ENCODE measurements at places on chromosomes 5 and 9.

DNA sequence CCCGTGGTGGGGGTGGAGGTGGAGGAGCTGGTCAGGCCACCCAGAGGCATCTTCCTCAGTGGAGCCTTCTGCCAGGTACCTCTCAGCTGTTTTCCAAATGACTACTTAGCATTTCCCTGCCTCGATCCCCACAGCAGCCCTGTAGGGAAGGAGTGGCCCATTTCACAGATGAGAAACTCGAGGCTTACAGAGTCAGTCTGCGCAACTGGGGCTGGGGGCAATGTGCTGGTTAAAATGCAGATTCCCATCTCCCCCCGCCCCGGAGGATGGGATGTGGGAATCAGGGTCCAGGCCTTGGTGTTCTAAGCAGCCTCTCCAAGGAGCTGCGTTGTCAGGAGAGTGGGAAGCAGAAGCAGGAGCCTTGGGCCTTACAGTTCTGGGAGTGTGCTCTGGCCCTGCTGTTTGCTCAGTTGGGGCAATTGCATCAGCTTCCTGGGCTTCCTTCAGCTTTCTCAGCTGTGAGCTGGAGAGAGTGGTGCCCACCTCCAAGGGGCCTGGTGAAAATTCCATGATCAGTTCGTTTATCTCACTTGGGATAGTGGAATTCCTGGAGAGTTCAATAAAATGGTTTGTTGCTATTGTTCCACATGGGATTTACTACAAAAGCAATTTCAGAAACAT lies 19.4 kb downstream of the ERGIC1 start:
- peak; percentile 71 for DNase-seq

GRCh38 chr5:40877371-40877988 lies 31.8 kb upstream of the C7 start:
- no peak for DNase-seq

DNA sequence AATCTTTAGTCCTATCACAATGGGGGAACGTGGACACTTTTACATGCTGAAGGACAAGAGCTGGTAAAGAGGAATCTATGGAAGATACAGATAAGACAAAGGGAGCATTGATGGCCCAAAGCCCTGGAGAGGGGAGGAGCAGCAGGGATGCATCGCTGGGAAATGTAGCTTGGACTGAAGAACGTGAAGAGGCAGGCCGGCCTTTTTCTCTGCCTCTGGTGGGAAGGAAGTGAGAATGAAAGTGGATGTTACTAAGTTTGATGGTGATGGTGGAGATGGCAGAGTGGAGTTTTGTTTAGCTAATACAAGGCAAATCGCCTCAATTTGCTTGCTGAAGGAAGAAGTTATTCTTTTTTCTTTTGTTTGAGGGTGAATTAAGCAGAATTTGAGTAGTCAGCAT lies 124.6 kb upstream of the TAF11L2 start:
- DNase-seq, result no peak

GRCh38 chr5:127311349-127311748 lies 20.8 kb downstream of the MEGF10 start:
- DNase-seq, result no peak

GRCh38 chr5:174119468-174119881 lies 74.0 kb downstream of the NSG2 start:
- DNase-seq, result no peak

- no peak for DNase-seq
Observed at GRCh38 chr5:82352146-82352791, 74.1 kb upstream of the RPS23 start.

- DNase-seq, result no peak
Observed at GRCh38 chr5:52626312-52626711, 161.4 kb upstream of the ITGA1 start.

DNA sequence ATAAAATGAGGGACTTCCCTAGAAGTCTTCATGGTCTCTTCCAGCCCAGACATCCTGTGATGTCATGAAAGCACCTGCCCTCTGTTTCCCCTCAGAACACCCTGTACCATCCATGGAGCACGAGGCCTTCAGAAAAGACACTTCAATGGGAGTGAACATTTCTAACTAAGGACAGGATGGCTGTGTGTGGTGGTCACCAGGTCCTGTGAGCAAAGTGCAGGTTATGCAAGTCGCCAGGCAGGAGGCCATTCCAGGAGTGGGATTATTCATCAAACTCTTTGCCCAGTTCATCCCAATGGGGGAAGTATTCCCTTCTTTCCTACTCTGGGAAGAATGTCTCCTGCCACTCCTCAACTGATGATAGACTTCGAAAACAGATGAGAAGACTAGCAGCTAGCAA lies 80.5 kb downstream of the SLC1A3 start:
- DNase-seq, result no peak

DNA sequence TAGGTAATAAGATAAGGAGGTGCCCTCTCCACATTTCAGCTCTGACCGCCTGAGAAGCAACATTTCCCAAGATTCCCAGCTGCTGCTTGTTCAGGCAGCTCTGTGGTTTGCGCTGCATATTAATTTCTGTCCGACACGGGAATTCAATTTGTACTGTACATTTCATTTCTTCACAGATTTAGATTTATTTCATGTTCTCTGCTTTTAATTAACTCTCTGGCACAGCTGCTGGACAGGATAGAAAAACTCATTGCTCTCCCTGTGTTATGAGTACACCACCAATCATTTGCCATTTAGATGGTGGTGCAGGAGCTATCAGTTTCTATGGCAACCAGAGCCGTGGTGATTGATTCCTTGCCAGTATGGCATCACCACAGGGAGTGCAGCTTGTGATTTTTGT lies 558.5 kb downstream of the DMRTA1 start:
- no peak for DNase-seq

DNA sequence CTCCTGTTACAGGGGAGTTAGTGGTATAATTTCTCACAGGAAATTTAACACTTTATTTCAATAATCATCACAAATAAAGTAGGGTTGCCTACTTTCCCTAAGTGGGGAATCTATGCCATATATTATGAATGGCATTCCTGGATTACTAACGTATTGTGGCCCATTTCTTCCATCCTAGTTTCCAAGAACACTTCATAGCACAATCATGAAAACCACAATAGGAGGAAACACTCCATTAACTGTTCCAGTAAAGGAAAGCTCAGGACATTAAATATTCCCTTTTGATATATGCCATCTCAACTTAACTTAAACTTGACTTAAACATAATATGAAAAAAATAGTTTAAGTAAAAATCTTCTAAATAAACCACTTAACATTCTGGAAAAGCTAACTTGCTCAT lies 2.1 kb downstream of the CPLANE1 start:
- peak; percentile 6 for DNase-seq

DNA sequence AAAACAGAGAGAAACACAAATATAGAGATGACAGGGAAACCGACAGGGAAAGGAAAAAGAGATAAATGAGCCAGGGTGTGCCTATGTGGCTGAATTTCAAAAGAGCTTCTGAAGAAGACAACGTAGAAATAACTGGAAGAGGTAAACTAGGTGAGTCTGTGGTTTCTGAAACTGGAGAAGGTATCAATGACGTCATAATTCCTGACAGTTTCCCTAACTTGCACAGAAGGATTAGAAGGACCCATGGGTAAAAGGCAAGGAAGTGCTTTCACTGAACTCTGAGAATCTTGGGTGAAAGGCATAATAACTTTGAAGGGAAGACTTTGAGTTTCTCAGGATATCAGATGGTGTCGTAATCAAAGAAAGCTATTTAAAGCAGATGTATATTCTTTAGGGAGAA lies 790.8 kb upstream of the NUDT12 start:
- DNase-seq, result no peak

DNA sequence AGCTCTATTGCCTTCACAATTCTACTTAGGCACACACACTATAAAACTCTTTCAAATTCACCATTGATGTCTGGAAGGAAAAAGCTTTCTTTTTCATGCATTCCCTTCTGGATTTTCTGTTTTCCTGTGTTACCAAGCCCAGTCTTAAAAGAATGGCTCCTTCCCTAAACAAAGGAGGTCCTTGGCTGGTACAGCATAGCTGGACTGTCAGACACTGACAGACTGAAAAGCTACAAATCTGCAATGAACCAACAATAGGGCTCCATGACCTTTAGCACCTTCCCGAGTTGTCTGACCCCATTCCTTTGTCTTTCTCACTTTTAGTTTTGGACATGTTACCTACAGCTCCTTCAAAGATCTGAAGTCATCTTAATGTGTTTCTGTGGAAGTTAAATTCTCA lies 382.5 kb downstream of the TMEM161B start:
- DNase-seq, result no peak

DNA sequence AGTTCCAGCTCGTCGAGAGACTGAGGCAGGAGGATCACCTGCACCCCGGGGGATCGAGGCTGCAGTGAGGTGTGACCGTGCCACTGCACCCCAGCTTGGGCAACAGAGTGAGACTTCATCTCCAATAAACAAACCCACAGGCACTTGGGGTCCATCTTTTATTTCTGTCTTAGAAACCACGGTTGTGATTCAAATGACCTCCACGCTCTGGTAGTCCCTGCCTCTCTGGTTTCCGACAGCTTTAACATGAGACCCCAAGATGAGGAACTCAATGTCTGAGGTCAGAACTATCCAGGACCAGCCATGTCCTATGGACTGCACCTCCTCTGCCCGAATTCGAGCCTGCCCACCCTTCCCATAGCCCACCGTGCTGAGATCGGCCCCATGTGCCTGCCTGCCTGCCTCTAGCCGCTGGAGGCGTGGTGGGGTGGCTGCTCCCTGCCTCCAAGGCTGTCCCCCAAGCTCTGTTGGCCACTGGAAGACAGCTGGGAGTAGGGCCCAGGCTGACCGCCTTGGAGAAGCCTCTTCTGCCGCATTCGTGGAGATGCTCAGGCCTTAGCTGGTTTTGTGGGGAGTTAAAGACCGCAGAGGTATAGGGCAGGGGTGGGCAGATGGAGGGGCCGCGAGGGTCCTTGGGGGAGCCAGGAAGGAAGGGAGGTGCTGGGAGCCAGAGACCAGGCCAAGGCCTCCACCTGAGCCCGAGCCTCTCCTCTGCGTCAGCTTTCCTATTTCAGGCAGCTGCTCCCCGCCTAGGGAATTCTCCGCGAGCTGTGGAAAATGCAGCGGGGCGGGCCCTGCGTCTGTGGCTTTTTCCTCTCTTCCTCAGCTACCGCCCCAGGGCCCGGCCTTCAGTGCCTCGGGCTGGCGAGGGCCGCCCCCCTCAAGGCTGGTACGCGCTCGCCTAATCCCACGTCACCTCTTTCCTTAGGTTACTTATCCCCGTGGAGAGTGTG lies 6.9 kb upstream of the WDR5 start:
- no peak for DNase-seq

DNA sequence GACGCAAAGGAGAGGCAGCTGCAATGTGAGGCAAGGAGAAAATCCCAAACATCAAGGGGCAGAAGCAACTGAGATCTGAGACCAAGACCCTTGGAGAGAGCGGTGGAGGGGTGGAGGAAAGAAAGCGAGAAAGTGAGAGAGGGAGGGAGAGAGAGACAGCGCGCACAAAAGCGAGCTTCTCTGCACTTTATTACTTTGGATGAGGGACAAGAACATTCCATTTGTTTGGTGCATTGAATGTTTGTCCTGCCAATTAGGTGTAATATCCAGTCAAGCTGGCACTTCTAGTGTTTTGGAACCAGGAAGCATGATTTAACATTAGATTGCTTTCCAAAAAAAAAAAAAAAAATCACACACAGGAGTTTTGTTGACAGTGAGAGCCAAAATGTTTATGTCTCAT lies 1.4 kb downstream of the CAST start:
- no peak for DNase-seq

GRCh38 chr9:16625811-16626210 lies 244.7 kb downstream of the BNC2 start:
- peak; percentile 70 for DNase-seq

DNA sequence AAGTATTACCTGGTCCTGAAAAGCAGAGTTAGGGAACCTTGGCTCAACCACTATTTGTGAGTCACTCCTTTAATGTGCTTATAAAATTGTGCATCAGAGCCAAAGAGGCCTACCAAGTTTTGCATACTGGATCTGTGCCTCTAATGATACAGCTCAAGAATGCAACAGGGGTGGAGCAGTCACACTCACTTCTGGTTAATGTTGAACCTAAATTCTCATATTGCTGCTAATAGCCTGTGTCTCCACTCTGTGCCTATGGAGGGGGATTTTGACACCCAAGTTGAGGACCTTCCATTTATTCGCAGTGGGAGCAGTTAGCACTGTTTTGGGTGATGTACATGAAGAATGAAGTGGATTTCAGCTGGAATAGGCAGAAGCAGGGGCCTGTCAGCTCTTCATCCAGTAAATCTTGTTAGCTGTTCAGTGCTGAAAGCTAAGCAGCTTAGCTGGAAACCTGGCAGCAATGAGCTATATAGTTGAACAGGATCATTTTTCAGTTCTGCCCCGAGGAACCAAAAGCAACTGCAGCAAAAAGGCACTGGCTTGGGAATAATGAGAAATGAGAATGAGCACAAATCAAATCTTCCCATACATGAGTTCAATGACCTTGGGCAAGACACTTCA lies 9.7 kb downstream of the SH3TC2 start:
- peak; percentile 72 for DNase-seq
